ENCODE measurements at places on chromosomes 2 and 18. TPM values are rescaled to one million over a fixed set of nuclear protein-coding genes. Genes with fewer than 3 reads are reported as not detected.

Gene OSBPL1A
- total RNA-seq = 10.7 TPM

Gene SERPINB3
- 2.6 TPM for total RNA-seq

DNA sequence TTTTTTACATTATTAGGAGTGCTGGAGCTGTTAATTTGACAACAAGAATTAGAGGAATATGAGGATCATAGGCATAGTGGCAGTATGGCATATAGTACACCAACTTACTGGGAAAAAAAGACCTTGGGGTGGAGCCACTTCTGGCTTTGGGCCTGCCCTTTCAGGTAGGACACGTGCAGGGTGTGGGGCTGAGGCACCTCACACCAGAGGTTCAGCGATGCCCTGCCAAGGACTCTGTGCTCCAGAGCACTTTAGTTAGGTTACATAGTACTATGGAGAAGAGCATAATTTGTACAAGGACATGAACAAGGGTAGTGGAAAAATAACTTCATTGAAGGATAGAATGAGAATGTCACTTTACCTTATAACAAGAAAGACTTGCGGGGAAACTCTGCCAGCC is 77.1 kb upstream of the CD302 start:
- H3K27ac ChIP-seq = no peak overlapping the region
- no peaks in the 10 kb centered on the region for H3K27me3 ChIP-seq
- peaks cover 11% of the 10 kb centered on the region for H3K36me3 ChIP-seq
- no peak overlapping the region for H3K4me3 ChIP-seq
- no peaks in the 10 kb centered on the region for H3K4me1 ChIP-seq
- DNase-seq = no peak

- H3K27me3 ChIP-seq = peaks cover 79% of the 10 kb centered on the region
- peak overlapping the region; percentile 54 for H3K4me3 ChIP-seq
- H3K27ac ChIP-seq = no peak overlapping the region
- no peak for DNase-seq
- no peaks in the 10 kb centered on the region for H3K36me3 ChIP-seq
These were observed 909 bp downstream of the NFATC1 start for GRCh38 chr18:79396431-79397246.

GRCh38 chr2:11657646-11658045 is 12.3 kb downstream of the NTSR2 start:
- no peak overlapping the region for H3K4me3 ChIP-seq
- no peaks in the 10 kb centered on the region for H3K4me1 ChIP-seq
- H3K27me3 ChIP-seq = no peaks in the 10 kb centered on the region

DNA sequence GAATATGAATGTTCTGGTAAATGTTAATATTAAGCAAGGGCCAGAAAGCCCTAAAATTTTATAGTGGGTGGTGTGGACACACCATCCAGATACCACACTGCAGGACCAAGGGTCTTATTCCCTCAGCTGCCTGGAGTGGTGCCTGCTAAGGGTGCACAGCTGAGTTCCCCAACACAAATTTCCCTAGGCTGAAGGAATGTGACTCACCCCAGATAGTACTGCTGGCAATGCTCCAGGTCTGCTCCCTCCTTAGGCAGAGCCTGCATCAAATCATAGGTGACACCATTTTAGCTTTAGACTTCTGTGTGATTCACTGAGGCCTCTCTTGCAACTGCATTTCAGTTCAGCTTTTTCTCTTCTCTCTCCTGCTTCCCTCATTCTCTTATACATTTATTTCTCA is 321.1 kb downstream of the SATB2 start:
- H3K27me3 ChIP-seq = no peaks in the 10 kb centered on the region
- no peaks in the 10 kb centered on the region for H3K36me3 ChIP-seq
- no peaks in the 10 kb centered on the region for H3K4me1 ChIP-seq
- no peak for DNase-seq
- H3K27ac ChIP-seq = no peak overlapping the region
- no peak overlapping the region for H3K4me3 ChIP-seq

Measured in thymus (tissue), 14 donors.